ENCODE measurements at places on chromosomes 16 and 17.
A peak's percentile ranks its signal among the peaks of the same experiment; 100 is the strongest.

DNA sequence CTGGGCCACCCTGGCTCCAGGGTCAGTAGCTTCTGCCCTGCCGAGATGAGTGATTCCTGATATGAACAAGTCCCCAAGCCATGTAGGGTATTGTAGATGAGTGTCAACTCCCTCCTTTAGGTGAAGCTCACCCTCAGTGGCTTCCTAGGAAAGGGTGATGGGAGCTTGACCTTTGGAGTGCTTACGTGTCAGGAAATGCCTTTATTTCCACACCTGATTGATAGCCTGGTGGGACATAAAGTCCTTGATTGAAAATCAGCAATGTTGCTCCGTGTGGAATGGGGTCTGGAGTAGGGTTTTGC is 58.4 kb downstream of the USP43 start:
- DNase-seq, result no peak

GRCh38 chr17:19533718-19534561 is at the start of gene SLC47A1:
Gene SLC47A1 (plus strand): TSS chr17:19533854. CDS start chr17:19533940, 86 bp downstream.
- no peak for DNase-seq

DNA sequence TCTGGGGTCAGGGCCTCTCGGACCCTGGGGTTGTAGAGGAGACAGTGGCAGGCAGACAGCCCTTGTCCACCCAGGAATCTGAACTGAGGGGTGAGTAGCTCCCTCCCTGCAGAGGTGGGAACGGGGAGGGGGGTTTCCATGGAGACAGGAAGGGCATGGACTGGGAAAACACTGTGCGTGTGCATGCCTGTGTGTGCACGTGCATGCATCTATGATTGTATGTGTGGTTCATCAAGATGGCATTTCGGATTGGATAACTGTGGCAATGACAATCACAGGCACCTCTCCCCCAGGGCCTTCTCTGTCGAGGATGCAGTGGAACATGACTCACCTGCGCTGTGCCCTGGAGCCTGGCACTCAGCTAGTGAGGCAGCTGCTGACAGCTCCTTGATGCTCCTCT is 6.1 kb upstream of the CD300C start:
- no peak for DNase-seq

DNA sequence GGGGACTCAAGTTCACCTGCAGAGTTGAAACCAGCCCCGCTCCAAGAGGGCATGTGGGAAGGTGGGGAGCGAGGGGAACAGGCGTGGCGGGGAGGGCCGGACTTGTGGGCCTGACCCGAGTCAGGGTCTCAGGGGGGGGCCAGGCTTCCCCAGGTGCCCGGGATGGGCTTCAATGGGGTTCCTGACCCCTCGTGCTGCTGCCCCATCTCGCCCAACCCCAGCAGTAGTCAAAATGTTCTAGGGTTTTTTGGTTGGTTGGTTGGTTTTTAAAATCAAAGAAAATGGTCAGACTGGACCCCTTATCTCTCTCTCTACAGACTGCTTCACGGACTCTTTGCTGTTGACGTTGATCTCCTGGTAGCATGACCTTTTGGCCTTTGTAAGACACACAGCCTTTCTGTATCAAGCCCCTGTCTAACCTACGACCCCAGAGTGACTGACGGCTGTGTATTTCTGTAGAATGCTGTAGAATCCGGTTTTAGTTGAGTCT is 69.5 kb downstream of the AMFR start:
- no peak for DNase-seq

DNA sequence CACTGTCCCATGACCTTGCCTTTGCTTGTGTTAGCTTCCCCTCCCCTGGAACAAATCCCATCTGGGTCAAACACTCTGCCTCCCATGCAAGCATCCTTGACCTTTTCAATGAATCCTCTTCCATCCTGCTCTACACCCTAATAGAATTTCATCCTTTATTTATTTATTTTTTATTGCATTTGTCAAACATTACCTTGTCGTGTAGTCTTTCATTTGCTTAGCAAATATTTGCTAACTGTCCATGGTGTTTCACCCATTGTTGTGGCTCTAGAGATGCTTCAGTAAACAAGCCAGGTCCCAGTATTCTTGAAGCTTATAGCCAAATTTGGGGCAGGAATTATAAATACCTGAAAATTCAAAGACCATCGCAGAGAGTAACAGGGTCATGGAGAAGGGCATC is 51.0 kb upstream of the MRTFB start:
- no peak for DNase-seq

DNA sequence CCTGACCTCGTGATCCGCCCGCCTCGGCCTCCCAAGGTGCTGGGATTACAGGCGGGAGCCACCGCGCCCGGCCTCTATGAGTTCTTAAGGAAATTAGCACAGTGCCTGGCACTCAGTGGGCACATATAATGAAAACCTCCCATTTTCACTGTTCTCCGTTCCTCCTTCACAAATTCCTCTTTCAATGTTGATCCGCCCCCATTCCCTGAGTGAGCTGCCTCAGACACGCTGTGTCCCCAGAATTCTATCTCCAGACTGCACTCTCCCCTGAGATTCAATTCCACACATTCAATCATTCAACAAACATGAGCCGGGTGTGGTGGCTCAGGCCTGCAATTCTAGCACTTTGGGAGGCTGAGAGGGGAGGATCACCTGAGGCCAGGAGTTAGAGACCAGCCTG is 7.0 kb downstream of the P2RX1 start:
- DNase-seq, result no peak

DNA sequence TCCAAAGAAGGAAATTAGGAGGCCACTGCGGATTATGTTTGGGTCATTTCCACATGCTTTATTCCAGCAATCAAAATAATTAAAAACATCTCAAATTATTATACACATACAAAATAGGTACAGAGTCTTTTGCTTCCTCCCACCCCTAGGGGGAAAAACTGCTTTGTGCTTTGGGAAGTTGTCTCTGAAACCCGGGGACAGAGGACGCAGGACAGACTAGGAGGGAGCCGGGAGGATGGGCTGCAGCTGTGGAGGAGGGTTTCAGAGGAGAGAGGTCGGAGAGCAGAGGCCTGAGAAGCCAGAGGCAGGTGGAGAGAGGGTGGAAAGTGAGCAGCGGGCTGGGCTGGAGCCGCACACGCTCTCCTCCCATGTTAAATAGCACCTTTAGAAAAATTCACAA is 17.4 kb downstream of the COL1A1 start:
- DNase-seq, result no peak

GRCh38 chr17:80980397-80981061 is 11.1 kb upstream of the CHMP6 start:
- no peak for DNase-seq

- no peak for DNase-seq
Measured at GRCh38 chr16:17062676-17063075, 408.1 kb downstream of the XYLT1 start.

DNA sequence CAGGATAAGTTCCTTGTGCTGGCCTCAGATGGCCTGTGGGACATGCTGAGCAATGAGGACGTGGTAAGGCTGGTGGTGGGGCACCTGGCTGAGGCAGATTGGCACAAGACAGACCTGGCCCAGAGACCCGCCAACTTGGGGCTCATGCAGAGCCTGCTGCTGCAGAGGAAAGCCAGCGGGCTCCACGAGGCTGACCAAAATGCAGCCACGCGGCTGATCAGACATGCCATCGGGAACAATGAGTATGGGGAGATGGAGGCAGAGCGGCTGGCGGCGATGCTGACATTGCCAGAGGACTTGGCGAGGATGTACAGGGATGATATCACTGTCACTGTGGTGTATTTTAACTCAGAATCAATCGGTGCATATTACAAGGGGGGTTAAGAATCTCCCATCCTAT is 5.2 kb downstream of the PDP2 start:
- DNase-seq, result no peak

GRCh38 chr17:74637265-74637664 is 13.7 kb upstream of the CD300E start:
- DNase-seq, result no peak

GRCh38 chr17:64075913-64076312 is 54.0 kb downstream of the ERN1 start:
- no peak for DNase-seq

DNA sequence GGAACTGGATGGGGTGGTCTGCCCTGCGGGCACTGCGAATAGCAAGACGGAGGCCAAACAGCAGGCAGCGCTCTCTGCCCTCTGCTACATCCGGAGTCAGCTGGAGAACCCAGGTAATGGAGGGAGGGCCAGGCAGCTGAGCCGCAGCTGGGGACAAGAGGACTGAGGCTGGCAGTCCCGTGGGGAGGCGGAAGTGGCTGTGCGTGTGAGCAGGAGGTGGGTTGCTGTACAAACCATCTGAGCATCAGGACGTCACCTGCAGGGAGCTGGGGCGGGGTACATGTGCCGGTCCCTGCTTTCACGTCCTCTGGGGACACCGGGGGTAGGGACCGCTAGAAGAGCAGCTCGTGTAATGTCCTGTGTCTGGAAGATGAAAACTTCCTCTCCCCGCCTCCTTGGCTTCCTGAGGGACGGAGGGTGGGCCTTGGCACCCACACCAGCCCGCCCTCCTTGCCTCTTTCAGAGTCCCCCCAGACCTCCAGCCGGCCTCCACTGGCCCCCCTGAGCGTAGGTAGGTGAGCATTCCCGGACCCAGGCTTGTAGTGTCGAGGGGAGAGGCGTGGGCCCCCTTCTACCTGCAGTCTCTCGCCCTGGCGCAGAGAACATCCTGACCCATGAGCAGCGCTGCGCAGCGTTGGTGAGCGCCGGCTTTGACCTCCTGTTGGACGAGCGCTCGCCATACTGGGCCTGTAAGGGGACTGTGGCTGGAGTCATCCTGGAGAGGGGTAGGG is 3.7 kb downstream of the ADAD2 start:
- DNase-seq, result no peak

DNA sequence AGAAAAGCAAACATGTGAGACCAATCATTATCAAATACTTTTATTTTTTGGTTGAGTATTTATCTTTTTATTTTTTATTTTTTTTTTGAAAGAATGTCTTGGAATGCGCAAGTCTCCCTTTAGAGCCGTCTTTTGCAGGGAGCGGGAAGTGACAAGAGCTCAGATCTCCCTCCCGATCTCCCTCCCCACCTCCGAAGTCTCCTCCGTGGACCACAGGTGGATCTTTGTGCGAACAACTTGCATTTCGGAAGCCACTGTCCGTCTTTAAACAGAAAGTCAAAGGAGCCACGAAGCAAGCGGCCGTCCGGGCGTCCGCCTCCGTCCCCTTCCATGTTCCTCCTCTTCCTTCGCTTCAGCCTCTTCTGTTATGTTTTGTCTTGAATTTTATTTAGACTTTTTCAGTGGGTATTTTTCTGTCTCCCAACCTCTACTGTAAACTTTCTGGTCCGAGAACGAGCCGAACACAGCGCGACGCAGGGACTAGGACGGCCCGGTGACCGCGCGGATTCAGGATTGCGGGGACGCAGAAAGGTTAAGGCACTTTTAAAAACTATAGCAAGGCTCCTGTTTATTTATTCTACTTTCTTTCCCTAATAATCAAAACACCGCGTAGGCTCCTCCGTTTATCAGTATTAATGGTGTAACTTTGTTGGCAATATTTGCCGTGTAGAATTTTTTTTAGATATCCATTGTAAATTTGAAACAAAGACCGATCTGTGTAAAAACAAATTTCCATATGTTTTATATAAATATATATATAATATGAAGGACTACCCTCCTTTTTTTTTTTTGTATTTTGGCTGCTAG is 3.3 kb downstream of the FOXF1 start:
- no peak for DNase-seq

GRCh38 chr17:77228241-77228752 is 87.5 kb downstream of the SEC14L1 start:
- no peak for DNase-seq

DNA sequence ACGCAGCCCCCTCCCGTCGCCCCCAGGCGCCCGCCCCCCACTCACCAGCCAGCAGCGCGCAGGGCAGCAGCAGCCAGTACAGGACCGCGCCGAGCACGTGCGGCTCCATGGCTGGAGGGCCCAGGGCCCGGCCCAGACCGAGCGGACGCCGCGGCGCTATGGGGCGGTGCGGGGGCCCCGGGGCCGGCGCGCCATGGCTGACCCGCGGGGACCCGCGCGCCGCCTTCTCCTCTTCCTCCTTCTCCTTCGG is 239 bp downstream of the PIEZO1 start:
- DNase-seq, result no peak

- no peak for DNase-seq
Measured at GRCh38 chr17:9115214-9116191, 94.2 kb downstream of the NTN1 start.

GRCh38 chr17:43349142-43349541 is 49.7 kb upstream of the ARL4D start:
- no peak for DNase-seq

DNA sequence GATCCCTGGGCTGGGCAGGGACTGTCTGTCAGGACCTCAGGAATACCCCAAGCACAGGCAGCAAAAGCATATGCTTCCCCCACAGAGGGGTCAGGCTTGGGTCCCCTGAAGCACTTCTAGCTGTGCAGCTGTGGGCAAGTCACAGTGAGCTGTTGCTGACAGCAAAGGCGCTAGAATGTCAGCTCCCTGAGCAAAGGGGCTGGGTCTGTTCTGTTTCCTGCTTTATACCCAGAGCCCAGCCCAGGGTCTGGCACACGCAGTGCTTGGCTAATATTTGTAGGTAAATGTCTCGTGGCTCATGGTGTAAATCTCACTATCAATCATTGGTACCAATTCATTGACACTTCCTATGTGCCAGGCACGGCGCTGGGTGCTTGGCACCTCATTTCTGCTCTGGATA is 16.6 kb upstream of the MPRIP start:
- DNase-seq, result no peak

DNA sequence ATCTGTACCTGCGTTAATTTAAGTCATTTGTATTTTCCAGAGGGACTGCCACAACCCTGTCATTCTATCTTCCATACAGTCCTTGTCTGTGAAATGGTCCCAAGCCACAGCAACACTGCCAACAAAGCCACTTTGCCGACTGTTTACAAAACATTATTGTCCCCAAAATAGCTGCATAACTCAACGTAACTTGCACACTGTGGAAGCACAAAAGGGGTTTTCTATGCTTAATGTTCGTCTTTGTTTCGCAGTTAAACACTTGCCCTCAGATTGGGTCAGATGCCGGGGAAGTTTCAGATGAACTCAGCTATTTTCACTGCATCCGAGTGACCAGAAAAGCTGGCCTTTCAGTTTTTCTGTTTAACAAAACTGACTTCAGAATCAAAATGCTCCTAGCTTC is 4.6 kb downstream of the SEC14L5 start:
- DNase-seq, result no peak

DNA sequence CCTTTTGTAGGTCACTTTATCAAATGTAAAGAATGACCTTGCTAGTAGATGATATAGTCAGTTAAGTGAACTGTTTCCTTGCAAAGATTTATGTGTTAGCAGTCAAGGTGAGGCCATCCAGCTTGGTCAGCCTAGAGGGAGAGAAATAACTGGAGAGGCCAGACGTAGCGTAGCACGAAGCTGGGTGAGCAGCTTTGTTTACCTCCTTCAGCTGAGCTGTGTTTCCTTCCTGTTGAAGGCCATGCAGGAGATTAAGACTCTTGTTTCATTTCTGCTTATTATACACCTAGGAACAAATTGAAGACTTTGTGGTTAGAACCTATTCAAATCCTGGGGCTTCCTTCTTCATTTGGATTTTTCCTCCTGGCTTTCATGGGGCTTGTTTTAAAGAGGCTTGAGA is 267.1 kb downstream of the PHKB start:
- no peak for DNase-seq

GRCh38 chr16:29994600-29995323 is 655 bp downstream of the HIRIP3 start:
- DNase-seq, result no peak

- peak; percentile 59 for DNase-seq
Measured at GRCh38 chr17:42312285-42313130, 24.2 kb downstream of the STAT5A start.
